ENCODE measurements at places on chromosomes 7 and 10.

- no peak for DNase-seq
These were observed 68.8 kb downstream of the PROSER2 start for GRCh38 chr10:11891776-11892486.

DNA sequence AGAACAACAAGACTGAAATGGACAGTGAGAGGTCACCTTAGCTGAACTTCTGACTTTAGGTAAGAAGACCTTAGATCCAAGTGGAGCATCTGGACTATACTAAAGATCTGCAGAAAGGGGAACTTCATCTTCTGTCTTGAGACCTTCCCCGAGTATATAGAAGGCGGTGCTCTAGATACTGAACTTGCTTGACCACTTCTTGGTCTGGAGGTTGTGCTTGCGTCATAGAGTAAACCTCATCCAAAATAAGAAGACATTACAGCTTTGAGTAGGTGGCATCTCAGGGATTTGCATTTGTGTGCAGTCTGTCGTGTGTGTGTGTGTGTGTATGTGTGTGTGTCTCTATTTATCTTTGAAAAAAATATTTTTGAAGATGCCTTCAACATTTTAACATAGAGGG, 157.5 kb downstream of the CHN2 start:
- DNase-seq: no peak

DNA sequence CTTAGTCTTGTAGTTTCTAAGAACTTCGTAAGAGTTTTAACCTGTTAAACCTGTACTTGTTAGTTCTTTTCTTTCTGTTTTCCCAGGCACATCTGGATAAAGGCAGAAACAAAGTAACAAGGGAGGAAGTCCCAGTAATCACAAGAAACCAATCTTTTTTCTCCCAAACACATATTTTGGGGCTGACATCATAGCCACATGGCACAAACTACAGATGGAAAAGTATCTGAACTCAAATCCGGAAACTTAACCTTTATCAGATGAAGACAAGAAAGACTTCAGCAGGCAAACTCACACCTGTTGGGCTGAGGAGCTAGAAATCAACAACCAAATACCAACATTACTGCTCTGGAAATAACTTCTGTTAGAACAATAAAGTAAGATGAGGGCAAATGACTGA, 67.1 kb downstream of the CUBN start:
- no peak for DNase-seq

DNA sequence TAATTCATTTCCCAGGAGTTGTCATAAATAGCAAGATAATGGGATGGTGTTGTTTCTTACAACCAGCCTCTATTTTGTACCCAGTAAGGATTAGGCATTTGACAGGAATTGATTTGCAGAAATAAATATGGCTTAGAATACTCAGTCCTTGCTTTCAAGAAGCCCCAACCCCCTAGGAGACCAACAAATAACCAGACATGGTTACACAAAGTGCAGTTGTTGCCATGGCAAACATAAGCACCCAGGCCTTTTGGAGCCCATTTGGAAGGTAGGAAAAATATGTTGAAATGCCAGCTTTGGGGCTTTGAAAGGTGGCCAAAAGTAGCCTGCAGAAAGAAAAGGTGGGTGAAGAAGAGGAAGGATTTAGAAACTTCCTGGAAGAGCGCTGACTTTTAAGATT, 397.5 kb downstream of the CDC14C start:
- no peak for DNase-seq

GRCh38 chr7:77353407-77353721, 62.8 kb downstream of the GSAP start:
- no peak for DNase-seq

GRCh38 chr10:66192162-66192831, 733.5 kb upstream of the LRRTM3 start:
- no peak for DNase-seq

All from activated naive CD4-positive, alpha-beta T cell (primary cell).